ENCODE measurements at places on chromosomes 3 and 15.
A peak's percentile ranks its signal among the peaks of the same experiment; 100 is the strongest.

DNA sequence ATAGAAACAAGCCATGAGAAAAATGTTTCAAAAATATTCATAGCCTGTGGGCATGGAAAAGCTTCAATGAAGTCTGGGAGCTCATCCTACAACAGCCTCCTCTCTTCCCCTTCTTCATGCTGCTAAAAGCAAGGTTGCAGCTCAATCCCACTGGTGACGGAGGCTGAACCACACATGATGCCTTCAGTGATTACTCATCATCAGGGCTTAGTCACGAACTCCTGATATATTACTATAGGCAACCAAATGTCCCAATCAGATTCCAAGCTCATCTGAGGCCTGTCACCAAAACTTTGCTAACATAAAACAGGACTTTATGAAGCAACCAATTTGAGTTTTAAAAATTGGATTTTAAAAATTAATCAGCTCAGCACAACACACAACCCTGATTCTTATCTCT is 24.0 kb upstream of the SLC24A5 start:
- peak; percentile 74 for DNase-seq

DNA sequence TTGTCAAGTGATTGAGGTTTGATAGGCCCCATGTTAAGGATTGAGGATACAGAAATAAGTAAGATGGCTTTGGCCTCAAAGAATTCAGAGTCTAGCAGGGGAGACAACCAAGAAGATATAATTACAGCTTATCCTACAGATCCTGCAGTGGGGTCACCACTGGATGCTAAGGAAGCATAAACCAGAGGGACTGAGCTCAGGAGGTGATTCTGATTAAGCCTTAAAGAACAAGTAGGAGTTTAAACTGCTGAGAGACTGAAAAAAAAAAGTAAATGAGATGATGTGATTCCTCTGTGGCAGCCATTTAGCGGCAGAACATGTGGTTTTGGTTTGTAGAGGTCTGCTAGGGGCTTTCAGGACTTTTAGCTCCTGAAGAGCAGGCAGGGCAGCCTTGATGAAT is 72.1 kb upstream of the ROPN1 start:
- DNase-seq = no peak

- no peak for DNase-seq
These were observed 202.6 kb downstream of the UACA start for GRCh38 chr15:70560617-70561328.

- DNase-seq = no peak
These were observed 27.2 kb downstream of the PLD1 start for GRCh38 chr3:171783086-171783485.

DNA sequence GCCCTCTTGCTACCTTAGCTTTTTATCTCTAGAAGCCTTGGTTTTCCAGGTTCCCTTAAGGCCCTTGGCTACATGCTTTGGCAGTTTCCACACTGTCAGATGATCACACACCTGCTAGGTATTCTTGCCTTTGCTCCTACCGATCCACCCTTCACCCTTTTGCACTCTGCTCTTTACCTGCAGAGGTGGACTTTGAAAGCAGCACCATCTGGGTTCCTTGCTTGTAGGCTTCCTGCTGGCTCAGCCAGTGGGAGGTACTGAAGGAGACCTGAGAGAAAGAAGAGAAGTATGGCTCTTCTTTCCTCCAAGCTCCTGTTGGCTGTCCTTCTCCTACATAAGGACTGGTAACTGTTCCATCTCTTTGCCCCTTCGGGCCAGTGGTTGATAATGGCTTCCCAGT is 7.3 kb upstream of the ZNF592 start:
- no peak for DNase-seq

DNA sequence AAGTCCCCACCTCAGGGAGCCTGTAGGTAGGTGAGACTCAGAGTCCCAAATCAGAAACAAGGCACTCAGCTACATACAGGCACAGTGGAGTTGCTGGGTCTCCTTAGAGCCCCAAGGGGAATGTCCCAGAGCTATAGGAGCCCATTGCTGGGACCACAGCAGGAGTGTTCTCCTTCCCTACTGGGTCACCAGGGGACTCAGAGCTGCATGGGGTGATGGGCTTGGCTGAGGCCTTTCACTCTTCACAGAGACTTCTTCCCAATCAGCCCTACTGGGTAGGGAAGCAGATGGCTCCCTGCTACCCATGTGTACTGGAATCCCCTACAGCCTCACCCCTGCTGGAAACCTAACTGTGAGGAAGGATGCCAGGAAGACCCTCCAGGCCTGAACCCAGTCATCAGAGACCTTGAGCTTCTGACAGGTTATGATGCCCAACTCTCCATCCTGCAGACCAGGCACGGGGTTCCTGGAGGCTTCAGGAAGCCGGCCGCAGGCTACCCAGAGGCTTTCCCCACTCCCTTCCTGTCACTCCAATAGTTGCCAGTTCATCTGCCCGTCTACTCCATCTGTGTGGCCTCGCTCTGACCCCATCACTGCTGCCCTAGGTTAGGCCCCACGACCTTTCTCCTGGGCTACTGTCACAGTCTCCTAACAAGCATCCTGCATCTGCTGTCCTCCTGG is 24.0 kb downstream of the RASGRF1 start:
- DNase-seq = no peak

DNA sequence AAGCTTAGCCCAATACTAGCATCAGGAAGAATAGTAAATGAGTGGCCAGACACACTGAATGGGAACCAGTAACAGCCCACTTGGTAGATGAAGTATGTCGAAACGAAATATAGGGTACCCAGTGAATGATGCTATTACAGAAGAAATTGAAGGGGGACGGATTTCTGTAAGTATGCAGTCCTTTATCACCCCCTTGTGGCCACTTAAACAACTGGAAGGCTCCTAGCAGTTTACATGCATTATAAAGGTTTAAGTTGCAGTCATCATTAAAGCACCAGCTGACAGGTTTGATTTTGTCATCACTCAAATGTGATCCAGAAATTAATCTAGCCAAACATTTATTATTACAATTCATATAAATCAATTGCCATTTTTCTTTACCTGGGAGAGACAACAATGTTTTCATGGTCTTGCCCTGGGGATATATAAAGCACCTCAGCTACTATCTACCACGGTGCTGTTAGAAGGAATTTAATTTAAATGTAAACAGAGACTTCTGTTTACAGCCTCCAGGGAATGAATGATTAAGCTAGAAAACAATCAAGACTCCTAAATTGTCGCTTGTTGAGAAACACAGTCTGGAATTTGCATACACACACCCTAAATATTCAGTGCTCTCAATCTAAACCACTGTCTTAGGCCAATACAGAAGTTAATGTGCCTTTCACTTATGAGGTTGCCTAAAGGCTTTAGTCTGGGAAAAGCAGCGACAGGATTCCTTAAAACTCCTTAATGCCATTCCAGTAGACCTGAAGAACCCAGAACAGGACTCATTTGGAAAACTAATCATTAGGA is 7.8 kb downstream of the EIF1B start:
- peak; percentile 58 for DNase-seq

DNA sequence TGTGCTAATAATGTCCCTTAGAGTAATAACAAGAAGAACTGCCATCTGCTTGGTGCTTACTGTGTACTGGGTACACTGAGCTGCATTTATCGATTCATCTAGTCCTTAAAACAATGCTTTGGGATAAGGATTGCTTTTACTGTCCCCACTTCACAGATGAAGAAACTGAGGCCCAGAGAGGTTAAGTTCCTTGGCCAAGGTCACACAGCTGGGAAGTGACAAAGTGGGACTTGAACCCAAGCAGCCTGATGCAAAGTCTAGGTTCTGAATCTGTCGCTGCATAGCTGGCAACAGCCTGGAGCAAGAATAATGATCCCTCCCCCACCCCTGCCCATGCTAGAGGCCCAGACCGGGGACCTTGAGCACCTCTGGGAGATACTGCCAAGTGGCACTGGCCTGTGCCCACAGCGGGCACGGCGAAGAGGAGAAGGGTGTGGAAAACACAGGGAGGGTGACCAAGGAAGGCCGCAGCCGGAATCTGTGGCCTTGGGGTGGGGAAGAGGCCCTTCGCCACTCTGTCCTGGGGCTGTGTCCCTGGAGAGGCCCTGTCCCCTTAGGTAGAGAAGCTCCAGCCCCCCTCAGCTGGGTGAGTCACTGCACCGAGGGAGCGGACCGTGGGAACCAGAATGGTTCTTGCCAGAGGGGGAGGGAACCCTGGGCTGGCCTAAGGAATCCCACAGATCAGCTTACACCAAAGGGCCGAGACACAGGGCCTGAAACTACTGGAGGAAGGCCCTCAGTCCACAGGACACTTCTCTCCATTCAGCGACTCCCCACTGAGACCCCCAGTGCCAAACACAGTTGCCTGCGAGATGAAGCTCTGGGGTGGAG is 3.5 kb downstream of the PLXND1 start:
- DNase-seq = no peak

GRCh38 chr3:39434574-39434973 is 28.1 kb downstream of the RPSA start:
- no peak for DNase-seq

DNA sequence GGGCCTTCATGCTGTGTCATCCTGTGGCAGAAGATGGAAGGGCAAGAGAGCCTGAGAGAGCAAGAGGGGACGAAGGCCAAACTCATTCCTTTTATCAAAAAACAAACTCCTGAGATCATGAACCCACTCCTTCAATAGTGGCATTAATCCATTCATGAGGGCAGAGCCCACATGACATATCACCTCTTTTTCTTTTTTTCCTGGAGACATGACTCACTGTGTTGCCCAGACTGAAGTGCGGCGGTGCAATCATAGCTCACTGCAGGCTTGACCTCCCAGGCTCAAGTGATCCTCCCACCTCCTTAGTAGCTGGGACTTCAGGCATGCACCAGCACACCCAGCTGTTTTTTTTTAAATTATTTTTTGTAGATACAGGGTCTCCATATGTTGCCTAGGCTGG is 92.0 kb upstream of the RNU6-1 start:
- DNase-seq = no peak

DNA sequence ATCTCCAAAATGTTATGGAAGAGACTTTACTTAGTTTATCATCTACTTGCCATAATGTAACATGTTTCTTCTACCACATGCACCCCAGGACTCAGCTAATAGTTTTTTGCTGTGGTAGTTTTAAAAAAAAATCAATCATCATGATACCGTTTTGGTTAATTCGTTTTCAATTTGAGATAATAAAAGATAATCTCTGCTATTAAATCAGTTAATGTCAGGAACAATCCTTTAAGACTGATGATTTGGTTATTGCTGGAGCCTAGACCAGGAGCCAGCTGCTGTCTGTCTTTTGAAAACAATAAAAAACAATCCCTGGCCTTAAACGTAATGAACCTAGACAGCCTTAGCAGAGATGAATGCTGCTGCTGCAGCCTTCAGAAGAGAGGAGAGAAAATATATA is 403.7 kb downstream of the OXSM start:
- no peak for DNase-seq

- DNase-seq = peak; percentile 14
These were observed 61.7 kb downstream of the GBE1 start for GRCh38 chr3:81699536-81700320.

- no peak for DNase-seq
These were observed 7.8 kb downstream of the RPS17 start for GRCh38 chr15:82532383-82532990.

GRCh38 chr3:180990505-180990904 is 969 bp upstream of the DNAJC19 start:
- no peak for DNase-seq

GRCh38 chr15:93517176-93517575 is 428.2 kb upstream of the RGMA start:
- no peak for DNase-seq

DNA sequence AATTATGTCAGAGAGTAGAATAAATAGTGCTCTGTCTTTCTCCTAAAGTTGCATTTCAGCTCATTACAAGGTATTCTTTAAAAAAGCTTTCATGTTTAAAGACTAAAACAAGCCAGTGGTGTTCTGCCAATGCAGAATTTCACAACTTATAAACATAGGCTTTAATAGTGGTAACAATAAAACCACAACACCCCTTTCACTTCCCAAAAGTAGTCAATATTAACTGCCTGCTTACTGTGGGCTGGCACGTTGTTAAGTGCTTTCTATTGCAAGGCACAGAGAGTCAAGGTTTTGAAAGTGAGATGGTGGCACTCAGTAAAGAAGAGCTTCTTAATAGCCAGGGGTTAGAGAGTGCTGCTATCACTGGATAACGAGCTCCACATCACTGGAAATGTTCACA is 8.4 kb upstream of the RTP1 start:
- DNase-seq = no peak

DNA sequence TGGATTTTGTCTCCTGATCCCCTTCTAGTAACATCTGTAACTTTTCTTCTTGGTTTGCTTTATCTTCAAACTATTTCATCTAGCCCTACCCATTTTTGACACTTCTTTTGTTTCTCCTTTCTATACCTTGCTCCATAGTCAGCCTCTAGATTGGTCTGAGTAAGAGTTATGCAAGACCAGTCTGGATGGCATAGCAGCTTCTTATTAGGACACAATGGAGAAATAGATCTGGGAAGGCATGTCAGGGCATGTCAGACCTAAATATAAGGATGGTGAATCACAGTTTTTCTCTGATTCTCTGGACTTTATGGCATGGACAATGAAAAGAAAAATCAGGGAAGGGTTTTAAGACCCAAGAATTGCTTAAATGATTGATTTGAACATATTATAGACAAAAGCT is 452.5 kb downstream of the RAP2B start:
- DNase-seq = no peak

- DNase-seq = no peak
These were observed 5.2 kb downstream of the GRAMD2A start for GRCh38 chr15:72192416-72192815.
